ENCODE measurements at places on chromosomes 5 and 9.

- DNase-seq, result no peak
Measured at GRCh38 chr5:108398964-108399363, 17.1 kb upstream of the FBXL17 start.

DNA sequence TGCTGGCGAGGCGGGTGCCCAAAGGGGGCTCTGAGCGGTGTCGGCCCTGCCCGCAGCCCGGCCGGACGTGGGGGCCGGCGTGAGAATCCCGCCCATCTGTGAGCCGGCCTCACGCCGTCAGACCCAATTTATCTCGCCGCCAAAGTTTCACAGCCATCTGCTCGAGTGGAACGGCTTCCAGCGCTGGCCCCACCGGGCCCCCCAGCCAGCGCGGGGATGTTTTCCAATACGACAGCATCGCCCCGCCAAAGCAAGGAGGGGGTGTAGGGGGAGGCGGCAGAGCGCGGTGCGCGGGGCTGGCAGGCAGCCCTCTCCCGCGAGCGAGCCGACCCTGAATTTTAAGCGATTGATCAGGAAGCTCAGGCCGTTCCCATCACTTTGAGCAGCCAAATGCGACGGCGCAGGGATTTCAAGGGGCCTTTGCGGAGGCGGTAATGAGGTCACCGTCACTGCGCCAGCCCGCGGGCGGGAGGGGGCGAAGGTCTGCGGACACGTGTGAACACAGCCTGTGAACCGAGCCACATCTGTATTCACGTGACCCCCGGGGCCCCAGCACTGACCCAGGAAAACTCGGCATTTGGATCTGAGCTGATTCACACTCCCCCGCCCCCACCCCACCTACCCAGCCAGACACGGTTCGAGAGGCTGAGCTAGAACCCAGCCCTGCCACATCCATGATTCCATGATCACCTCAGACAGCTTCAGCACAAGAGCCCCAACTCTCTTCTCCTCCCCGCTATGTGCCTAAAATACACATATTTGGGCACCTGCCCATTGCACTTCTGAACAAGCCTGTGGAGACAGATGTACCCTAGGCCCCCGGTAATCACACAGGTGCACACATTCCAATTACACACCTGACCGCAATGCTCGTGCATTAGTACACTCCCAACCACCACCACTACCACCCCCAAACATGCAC is 47.8 kb upstream of the PSD2 start:
- DNase-seq, result peak; percentile 22

DNA sequence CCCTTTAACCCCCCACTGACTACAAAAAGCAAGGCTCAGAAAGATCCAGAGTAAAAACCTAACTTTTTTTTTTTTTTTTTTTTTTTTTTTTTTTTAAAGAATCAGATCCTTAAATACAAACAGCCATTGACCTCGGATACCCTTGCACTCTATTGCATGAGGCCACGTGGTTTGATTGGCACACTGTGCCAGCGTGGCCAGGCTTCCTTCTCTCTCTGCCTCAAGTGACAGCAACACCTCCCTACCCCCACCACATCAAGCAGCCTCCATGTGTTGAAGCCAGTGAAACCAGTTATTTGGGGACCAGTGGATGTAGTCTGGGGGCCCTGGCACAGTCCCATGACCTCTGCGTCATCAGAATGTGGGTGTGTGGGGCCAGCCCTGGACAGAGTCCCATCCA is 71.4 kb downstream of the OTULIN start:
- DNase-seq, result no peak

DNA sequence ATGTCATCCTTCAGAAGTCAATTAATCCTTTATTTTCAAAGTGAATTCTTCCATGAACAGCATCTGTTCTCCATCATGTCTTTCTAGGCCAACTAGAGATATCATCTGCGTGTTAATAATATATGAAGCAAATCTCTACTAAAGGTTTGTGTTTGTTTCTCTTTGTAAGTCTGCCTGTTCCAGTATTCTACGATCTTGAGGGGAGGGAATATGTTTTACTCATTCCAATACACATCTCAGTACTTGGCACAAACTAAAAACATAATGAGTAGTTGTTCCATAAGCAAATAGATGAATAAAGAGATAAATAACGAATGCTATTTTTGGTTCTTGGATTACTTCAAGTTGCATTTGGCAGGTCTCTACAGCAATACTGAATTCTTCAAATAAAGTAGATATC is 470.7 kb upstream of the GRIN3A start:
- no peak for DNase-seq

DNA sequence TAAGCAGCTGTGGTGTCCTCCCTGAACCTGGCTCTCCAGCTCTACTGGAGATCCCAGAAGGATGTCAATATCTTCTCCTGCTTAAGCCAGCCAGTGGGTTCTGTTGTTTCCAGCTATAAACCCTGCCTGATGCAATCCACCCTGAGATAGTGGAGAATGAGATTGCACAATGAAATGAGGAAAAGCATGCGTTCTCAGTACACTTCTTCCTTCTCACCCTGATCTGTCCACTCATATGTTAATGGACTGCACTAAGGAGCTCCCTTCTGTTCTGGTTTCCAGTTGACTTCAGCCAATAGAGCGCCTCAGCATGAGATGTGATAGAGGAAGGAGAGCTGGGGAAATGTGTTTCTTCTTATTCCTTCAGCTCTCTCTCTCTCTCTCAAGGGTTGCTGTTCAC is 40.0 kb upstream of the CDH6 start:
- DNase-seq, result no peak

Measured in T-helper 1 cell (primary cell).